ENCODE measurements at places on chromosomes 1 and 21.

DNA sequence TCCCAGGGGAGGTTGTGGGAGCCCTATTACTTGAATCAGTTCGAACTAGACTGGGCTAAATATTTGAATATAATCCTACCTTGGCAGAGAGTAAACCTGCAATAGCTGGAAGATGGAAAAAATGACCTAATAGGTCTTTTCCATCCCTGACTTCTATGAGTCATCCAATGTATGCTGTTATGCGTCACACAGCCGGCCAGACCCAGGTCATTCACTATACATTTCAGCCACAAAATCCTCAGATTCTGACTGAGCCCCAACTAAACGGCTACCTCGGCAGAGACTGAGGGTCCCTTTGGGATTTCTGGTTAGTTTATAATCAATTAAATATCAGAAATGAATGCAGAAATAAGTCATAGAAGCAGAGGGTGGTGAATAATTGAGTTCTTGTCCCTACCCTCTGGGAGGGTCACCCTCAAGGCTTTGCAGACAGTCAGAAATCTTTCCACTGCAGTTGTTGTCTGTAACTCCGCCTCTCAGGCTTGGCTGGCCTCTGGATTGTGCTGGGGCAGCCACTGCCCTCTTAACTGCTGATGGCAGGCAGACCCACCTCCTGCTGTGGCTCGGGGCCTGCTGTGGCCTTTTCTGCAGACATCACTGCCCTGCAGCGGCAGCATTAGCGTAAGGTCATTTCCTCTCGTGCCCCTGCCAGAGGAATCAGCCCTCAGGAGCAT is 240.5 kb downstream of the TGFB2 start:
- DNase-seq: peak; percentile 40
- H3K27me3 ChIP-seq: no peaks in the 10 kb centered on the region
- H3K36me3 ChIP-seq: no peaks in the 10 kb centered on the region
- H3K27ac ChIP-seq: peak overlapping the region; percentile 58

DNA sequence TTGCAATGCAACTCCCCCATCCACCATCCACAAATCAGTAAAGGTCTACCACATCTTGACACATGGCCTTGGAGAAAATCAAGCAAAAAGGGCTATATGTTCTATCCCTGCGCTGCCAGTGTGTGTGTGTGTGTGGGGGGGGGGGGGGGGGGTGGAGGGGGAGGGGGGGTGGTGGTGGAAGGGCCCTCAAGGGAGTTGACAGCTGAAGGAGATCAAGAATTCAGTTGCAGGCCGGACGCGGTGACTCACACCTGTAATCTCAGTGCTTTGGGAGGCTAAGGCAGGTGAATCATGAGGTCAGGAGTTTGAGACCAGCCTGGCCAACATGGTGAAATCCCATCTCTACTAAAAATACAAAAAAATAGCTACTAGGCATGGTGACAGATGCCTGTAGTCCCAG is 37.6 kb upstream of the CLIC4 start:
- H3K4me1 ChIP-seq: peaks cover 16% of the 10 kb centered on the region
- peak overlapping the region; percentile 74 for H3K27ac ChIP-seq
- DNase-seq: no peak
- no peaks in the 10 kb centered on the region for H3K27me3 ChIP-seq
- H3K4me3 ChIP-seq: no peak overlapping the region

GRCh38 chr1:111621050-111621449 is 1.5 kb downstream of the RAP1A start:
- H3K27ac ChIP-seq: peak overlapping the region; percentile 53
- peak overlapping the region; percentile 82 for H3K4me3 ChIP-seq
- H3K36me3 ChIP-seq: 0 out of 2 replicates have a peak, but pooled peaks cover 6% of the 10 kb centered on the region
- H3K4me1 ChIP-seq: peaks cover 7% of the 10 kb centered on the region
- DNase-seq: no peak

DNA sequence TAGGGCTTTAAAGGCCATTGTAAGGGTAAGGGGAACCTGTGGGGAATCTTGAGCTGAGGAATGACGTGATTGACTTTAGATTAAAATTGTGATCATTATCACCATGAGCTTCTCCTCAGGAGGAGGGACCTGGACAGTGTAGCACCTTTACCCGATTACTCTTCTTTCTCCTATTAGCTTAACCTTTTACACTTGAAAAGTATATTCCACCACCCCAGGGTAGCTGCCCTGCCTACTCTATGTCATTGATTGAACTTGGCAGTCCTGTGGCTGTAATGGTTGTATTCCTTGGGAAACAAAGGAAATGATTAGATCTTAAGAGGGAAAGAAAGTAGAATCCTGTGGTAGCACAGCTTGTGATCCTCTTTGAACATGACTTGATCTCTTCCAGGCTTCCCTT is 47.7 kb downstream of the CACHD1 start:
- H3K4me3 ChIP-seq: no peak overlapping the region
- H3K36me3 ChIP-seq: no peaks in the 10 kb centered on the region
- no peaks in the 10 kb centered on the region for H3K27me3 ChIP-seq
- no peaks in the 10 kb centered on the region for H3K4me1 ChIP-seq
- H3K27ac ChIP-seq: peak overlapping the region; percentile 18
- DNase-seq: no peak

GRCh38 chr1:109740615-109741373 is at the start of gene GSTM3:
Gene GSTM3, minus strand, starts transcription at chr1:109741038. Its CDS starts 751 bp downstream, at chr1:109740287.
- H3K4me3 ChIP-seq: peak within 1 kb of the TSS; percentile 52
- DNase-seq: no peak
- no peaks in the 10 kb centered on the region for H3K4me1 ChIP-seq
- no peaks in the 10 kb centered on the region for H3K27me3 ChIP-seq
- peaks cover 15% of the 10 kb centered on the region for H3K36me3 ChIP-seq

GRCh38 chr1:106980121-106980520 is 76.4 kb upstream of the PRMT6 start:
- H3K27me3 ChIP-seq: no peaks in the 10 kb centered on the region
- H3K27ac ChIP-seq: no peak overlapping the region
- no peak for DNase-seq
- H3K36me3 ChIP-seq: no peaks in the 10 kb centered on the region
- H3K4me3 ChIP-seq: no peak overlapping the region
- peaks cover 3% of the 10 kb centered on the region for H3K4me1 ChIP-seq

- no peaks in the 10 kb centered on the region for H3K4me1 ChIP-seq
- DNase-seq: no peak
- H3K27ac ChIP-seq: no peak overlapping the region
- no peaks in the 10 kb centered on the region for H3K27me3 ChIP-seq
- H3K4me3 ChIP-seq: no peak overlapping the region
- H3K36me3 ChIP-seq: no peaks in the 10 kb centered on the region
Measured at GRCh38 chr1:96104906-96105305, 616.7 kb upstream of the PTBP2 start.

DNA sequence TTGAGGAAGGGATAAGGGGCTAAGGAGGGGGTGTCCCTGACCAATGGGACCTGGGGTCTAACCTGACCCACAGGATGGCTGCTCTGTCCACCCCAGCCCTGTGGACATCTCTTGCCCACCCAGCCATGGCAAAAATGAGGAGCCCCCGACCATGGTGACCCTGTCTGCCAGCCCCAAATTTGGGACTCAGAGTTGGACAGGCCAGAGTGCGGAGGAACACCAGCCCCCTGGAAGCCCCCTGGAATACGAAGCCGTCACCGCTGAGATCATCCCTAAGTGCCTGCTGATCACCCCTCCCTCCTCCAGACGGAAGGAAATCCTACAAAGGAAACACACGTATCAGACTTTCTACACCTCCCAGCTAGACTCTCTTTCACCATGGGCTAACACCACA is 119.3 kb downstream of the SIK1 start:
- no peaks in the 10 kb centered on the region for H3K27me3 ChIP-seq
- peak overlapping the region; percentile 45 for H3K27ac ChIP-seq
- H3K36me3 ChIP-seq: no peaks in the 10 kb centered on the region
- DNase-seq: peak; percentile 37
- H3K4me3 ChIP-seq: no peak overlapping the region

GRCh38 chr21:23936224-23936623 is 1671.1 kb downstream of the MRPL39 start:
- H3K27me3 ChIP-seq: no peaks in the 10 kb centered on the region
- H3K4me1 ChIP-seq: no peaks in the 10 kb centered on the region
- no peak overlapping the region for H3K27ac ChIP-seq
- no peaks in the 10 kb centered on the region for H3K36me3 ChIP-seq
- no peak for DNase-seq

DNA sequence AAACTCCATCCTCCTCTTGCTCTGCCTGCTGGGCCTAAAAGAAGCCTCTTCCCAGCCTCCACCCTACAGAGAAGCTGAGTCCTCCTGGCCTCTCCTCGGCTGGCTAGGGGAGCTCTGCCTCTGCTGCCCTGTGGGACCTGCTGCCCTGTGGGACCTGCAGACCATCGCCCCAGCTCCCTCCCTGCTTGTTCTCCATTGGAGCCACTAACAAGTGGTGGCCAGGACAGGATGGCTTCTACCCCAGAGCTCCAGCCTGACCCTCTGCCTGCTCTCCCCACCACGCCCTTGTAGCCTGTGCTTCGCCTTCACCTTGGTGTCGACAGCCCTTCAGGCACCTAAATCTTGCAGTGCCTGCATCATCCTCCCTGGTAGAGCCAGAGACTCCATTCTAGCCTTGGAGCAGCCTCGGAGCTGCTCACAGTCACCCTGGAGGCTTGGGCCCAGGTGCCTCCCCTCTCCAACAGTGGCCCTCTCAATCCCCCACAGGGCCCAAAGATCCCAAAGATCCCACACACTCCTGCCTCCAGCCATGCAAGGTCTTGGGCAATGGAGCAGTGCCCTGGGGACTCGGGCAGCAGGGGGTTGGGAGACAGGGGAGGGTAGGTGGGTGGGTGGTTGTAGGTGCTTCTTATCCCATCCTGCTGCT is 3.0 kb downstream of the EPS8L3 start:
- H3K4me1 ChIP-seq: no peaks in the 10 kb centered on the region
- DNase-seq: peak; percentile 41
- no peak overlapping the region for H3K4me3 ChIP-seq
- H3K36me3 ChIP-seq: no peaks in the 10 kb centered on the region
- H3K27me3 ChIP-seq: no peaks in the 10 kb centered on the region

DNA sequence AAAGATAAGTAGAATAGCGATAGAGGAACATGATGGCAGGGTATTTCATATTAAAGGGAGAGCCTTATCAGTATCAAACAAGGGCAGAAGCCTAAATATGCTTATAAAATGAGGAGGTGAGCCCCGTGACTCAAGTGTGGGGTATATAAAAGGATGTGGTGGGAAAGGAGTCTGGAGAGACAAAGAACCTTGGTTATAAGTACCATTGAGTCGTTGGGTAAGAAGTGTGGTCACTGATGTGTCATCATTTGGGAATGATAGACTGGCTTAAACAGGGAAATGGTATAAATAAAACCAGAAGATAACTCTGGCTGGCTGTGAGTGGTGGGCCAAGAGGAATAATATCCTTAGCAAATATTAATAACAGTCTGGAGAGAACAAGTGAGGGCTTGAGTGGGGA is 10.9 kb upstream of the CD5L start:
- no peaks in the 10 kb centered on the region for H3K4me1 ChIP-seq
- DNase-seq: no peak
- no peak overlapping the region for H3K27ac ChIP-seq
- no peaks in the 10 kb centered on the region for H3K36me3 ChIP-seq

Measured in RWPE2 (cell line).